Fibroblast of skin of scalp (primary cell): ENCODE measurements at places on chromosomes 5 and 9.

GRCh38 chr5:131147258-131147657, 17.8 kb downstream of the HINT1 start:
- DNase-seq, result no peak

DNA sequence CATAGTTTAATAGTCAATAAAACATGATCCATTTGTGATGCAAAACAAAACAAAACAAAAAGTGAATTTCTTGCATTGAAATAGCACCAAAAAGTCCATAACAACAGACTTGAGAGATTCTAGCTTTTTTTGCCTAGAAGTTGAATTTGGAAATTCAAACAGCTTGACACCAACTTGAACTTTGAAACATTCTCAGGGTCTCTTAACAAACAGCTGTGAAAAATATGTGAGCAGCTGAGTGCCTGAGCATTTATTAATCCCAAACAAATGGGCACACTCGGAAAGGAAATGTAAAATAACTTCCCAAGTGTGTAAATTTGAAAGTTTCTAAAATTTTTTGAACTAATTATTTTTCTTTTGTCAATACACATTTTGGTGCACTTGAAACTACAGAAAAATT, 56.0 kb upstream of the HMHB1 start:
- DNase-seq, result no peak

DNA sequence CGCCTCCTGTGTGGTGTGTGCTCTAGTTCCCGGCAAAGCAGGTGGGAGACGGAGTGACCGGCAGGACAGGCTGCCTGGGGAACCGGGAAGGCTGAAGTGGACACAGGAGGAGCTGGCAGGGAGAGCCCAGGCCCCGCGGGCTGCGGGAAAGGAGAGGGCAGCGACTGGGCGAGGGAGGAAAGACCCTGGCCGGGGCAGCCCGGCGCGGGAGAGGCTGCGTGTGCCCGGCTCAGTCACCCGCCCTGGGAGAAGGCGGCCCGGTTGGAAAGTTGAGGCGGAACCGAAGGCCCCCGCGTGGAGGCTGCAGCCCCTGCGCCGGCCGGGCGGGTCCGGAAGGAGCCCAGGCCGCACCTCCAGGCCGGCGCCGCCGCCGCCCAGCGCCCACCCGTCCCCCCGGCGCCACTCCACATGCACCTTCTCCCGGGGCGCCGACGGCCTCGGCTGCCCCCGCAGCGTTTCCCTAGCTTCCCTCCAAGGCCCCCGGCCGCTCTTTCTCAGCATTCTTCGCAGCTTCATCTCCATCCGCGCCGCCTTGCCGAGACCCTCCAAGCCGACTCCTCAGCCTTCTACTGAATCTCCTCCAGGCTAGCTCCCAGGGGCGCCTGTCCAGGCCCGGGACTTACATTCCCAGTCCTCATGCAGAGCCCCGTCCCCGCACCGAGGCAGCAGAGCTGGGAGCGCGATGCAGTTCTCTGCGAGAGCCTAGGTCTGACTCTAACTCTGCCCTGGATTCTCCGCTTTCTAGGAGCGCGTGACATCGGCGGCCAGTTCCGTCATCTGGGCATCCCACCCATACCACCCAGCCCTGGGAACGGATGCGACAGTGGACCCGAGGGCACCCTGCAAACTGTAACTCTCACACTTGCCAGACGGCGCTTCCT, 152.0 kb downstream of the ERCC6L2 start:
- no peak for DNase-seq

DNA sequence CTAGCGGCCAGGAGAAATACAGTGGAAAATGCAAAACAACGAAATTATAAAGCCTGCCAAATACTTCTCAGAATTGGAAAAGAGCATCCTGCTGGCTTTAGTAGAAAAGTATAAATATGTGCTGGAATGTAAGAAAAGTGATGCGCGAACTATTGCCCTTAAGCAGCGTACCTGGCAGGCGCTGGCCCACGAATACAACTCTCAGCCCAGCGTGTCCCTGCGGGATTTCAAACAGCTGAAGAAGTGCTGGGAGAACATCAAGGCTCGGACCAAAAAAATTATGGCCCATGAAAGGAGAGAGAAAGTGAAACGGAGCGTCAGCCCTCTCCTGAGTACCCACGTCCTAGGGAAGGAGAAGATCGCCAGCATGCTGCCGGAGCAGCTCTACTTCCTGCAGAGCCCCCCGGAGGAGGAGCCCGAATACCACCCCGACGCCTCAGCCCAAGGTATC, 15.0 kb downstream of the MSANTD3 start:
- DNase-seq, result no peak

GRCh38 chr5:180553530-180553929, 37.8 kb downstream of the SCGB3A1 start:
- no peak for DNase-seq

DNA sequence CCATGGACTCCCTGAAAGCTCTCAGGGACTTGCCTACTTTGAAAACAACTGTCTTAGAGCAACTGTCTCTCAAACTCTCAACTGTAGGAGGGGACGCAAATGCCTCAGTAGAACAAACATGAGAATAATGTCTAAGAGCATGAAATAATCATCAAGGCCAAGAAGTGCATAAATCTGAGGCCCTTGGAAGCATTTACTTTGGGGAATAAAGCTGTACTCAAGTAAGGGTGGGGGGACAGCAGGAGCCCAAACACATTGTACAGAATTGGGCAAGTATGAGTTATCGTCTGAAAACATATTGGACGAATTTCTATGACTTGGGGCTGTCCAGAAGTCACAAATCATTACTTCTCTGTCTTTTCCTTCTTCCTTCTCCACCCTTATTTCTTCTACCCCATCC, 96.3 kb upstream of the HMHB1 start:
- no peak for DNase-seq

DNA sequence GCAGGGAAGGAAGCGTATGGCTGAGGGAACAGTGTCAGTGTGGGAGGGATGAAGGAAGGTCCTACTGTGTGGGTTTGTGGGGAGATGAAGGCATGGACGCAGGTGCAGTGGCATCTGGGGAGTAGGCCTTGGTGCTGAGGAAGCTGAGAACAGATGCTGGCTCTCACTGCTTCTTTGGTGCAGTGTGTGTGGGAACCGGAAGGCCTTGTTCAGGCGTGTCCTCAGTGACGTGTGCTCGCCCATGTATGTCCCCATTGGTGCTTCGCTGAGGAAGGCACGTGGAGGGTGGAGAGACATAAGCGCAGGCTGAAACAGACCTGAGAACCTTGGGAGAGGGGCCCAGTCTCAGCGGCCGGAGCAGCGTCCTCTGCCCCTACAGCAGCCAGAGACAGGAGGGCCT, 18.7 kb downstream of the ADAMTS13 start:
- DNase-seq, result no peak

DNA sequence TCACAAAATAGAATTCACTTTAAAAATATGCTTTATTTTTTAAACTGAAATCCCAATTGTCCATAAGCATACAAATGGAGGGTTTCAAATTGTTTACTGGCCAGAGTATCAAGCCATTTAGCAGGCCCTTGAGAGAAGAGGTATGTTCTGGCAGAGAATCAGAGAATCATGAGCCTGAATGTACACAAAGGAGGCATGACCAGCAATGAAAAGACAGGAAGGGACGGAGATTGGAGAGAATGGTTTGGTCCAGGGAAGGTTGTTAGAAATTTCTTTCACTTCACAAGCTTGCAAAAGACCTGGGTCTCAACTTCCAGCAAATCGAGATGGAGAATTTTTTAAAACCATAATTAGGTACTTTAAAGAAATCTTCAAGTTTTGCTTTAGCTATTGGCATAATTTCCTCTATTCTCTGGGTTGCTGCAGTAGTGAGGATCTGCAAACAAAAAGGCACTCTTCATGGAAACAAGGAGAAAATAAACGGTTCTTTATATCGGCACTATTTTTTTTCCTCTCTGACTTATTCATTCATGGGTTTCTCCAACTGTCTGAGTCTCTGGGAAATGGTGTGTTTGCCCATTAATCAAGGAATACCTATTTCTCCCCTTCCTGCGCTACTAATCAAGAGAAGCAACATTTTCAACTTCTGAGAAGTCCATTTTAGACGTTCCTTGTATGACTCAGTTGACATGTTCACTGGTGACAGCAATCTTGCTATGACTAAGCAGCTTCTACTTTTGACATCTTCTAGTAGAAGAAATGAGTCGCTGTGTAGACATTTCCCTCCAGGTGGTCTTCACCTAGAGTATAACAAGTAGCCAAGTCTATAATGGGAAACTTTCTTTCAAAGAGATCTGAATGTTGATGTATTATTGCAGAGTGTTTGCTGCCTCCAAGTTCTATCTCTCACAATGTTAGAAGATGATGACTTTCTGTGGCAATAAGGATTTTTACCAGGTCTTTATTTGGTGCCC, 23.1 kb upstream of the ERCC6L2 start:
- DNase-seq, result peak; percentile 63

DNA sequence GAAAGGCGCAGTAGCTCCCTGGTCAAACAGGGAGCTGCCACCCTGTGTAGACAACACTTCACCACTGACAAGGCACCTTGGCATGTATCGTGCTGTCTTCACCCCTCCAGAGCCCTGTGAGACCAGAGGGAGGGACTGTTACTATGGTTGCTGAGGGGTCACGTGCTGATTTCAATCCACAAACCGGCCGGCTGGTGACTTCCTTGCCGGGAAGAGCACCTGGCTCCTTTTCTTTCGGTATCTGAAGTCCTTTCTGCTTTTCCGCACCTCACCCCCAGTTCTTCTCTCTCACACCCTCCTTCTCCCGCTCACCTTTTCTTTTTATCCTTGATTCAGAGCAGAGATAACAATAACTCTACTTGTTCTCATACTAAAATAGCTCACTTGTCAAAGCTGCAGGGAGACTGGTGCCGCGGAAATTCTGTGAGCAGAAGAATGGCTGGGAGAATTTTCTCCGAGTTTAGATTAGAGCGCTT, 327.2 kb downstream of the ZSWIM6 start:
- DNase-seq, result no peak

GRCh38 chr5:138720840-138721239, 32.4 kb upstream of the CTNNA1 start:
- no peak for DNase-seq

DNA sequence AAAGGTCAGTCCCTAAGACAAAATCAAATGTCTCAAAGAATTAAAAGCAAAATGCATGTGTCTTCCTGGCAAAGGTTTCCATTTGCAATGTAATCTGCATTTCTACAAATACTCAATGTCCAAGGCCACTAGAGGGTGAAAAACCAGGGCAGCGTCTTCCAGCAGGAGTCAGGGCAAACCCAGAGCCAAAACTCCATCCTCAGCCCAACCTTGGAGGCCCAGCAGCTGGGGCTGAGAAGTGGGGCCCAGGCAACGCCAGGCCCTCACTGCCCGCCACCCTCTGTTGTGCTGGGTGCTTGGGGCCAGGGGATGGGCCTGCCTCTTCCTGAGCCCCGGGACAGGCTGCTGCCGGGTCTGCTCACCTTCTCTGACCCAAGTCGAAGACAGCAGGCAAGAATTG, 200.1 kb downstream of the PAX5 start:
- DNase-seq, result no peak

DNA sequence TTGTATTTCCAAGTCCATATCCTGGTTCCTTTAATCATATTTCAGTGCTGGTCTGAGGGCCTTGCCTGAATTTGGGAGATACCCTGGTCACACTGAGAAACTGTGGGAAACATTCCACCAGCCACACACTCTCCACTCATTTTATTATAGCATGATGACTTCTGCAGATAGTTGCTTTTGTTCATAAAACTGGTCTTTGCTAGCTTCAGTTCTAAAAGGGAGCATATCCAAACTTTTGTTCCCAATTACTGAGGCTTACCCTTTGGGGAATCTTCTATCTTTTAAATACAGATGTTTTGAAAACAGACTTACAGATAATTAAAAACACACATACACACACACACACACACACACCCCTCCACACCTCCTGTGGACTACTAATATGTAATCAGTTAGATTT, 21.0 kb downstream of the DMGDH start:
- DNase-seq, result no peak

- no peak for DNase-seq
Observed at GRCh38 chr5:63128761-63129160, 550.1 kb downstream of the LRRC70 start.

DNA sequence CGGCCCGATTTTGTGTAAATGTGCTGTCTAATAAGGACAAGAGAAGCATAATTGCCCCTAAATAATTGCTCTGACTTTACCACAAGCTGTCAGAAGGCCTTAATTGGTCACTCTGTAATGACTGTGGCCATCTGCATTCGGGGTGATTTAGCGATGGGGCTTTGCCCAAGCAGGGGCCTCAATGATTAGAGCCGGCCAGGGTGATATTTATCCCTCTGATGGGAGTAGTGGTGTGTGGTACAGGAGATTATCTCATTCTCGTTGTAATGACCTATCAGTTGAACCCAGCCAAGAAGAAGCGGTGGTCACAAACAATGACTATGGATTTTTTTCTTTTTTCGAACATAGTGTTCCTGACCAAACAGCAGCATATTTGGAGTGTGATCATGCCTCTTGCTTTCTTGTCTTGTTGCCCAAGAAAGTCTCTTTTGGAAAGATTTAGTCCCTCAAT, 72.0 kb upstream of the SAP30L start:
- DNase-seq, result no peak

DNA sequence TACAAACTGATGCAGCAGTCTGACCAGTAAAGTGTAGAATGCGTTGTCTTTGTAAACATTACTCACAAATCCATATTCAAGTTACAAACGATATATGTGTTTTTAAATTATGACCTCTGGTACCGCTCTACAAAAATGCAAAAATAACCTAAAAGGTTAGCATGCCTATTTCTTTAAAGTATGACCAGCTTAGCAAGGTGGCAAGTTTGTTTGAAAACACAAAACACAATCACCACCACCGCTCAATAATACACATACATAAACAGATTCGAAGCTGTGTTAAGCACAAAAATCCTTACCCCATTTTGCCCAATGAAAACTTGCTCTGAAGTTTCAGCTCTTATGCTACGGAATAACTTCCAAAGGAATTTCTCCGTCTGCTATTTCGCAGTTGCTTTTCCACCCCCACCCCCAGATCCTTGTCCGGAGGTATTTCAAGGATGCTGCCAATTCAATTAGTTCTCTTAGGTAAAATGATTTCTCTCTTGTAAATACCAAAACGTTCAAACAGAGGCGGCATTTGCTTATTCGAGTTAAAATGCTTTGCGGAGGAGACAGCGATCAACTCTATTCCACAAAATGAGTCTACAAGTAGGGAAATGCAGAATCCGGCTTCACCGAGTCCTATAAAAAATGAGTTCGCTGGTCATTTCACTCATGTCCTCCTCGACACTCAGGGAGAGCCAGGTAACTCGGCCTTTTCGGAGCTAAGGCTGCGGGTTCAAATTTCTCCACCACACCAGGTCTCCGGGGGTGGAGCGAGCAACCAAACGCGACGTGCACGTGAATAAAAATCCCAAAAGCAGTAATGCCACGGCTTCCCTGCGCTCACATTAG, 1.2 kb downstream of the HOMER1 start:
- peak; percentile 15 for DNase-seq

GRCh38 chr9:125785248-125785751, 38.1 kb downstream of the PBX3 start:
- DNase-seq, result no peak
